ENCODE measurements at places on chromosomes 11 and 22.

DNA sequence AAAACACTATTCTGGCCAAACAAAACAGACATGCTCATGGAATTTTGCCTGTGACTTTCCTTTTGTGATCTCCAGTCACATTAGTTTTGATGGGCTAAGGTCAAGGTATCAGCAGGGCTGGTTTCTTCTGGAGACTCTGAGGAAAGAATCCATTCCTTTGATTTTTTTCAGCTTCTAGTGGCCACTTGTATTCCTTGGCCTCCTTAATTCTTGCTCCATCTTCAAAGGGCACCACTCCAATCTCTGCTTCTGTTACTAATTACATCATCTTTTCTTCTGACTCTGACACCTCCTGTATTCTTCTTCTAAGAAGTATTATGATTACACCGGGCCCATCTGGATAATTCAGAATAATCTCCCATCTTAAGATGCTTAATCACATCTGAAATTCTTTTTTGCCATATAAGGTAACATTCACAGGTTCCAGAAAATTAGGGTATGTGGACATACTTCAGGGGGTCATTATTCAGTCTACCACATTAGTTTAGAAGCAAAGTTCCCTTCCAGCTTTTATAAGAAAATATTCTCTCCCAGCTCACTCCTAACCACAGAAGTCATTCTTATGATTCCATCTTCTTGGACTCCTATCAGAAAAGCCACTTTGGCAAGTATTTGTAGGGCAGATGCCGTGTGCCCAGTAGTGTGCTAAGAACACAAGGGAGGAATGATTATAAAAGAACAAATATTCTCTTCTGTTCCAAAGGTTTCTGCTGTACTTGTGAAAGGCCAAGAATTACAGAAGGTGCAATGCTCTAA is 56.4 kb upstream of the FSHB start:
- DNase-seq, result peak; percentile 56

DNA sequence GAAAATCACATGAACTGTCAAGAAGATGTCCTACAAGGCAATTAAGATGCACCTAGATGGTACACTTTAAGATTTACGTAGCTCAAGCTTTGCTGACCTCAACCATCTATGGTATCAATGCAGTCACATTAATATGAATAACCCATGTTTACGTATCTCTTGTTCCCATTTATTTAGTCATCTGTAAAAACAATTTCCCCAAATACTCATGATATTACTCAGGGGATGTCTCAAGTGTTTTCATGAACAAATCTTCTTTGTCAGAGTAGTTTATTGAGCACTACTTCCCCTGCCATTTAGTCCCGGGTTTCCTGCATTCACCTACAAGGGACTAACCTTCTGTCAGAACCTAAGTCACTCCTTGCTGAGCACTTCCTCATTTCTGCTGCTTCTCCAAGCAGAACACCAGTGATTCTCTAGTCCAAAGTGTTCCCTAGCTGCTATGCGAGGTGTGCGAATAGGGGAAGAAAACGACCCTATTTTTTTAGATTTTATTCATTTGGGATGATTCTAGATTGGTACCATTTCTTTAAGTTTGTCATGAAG is 554.3 kb upstream of the LRRC4C start:
- DNase-seq, result no peak

DNA sequence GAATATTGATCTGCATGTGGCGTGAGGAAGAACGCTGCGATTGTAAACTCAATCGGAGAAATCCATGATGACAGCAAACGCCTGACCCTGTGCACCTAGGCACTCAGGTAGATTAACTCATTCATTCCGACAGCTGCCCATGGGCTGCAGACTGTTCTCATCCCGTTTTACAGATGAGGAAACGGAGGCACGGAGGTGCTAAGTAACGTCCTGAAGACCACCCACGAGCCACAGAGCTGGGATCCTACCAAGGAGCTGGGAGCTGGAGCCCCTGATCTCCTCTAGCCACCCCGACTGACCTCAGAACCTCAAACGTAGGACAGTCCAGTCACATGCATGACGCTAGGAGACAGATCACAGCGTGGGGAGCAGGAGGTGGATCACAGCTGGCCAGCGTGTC is 1092.7 kb downstream of the BRD1 start:
- no peak for DNase-seq

- DNase-seq, result no peak
These were observed 78.0 kb downstream of the TSPAN18 start for GRCh38 chr11:44804449-44805437.

DNA sequence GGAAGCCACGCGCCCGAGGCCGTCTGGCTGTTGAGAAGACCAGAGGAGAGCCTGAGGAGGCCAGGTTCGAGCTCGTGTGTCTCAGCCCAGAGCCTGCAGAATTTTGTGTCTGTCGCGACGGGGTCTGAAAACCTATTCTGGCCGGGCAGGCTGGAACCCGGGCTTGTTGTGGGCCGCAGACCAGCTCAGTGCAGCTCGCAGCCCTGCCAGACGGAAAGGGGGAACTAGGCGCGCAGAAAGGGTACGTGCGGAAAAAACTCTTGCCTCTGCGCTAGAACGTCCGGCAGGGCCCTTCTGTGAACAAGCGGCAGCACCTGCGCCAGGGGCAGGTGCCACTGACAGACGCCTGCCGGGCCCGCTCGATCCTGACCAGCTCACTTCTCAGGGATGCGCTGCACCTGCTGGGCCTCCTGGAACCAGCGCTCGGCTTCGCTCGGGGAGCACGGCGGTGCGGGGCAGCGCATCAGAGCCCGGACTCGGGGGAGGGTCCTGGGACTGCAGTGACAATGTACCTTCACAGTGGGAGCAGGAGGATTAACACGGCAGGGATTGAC is 409.3 kb downstream of the BRD1 start:
- DNase-seq, result no peak

DNA sequence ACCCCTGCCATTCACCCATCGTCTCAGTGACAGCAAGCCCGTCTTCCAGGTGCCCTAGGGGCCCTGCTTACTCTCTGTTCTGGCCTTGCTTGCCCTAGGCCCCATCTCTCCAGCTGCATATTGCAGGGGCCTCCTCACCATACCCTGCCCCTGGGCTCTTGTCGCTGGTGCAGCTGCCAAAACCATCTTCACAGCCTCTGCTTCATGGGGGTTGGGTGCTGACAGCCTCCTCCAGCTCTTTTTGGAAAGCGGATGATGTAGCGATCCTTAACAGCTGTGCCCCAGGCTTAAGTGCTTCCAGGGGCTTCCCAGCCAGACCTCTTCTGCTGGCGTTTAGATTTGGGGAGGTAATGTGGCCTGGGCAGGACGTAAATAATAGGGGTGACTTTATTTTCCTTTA is 61.2 kb upstream of the SUSD2 start:
- peak; percentile 95 for DNase-seq

GRCh38 chr11:117327567-117328374 is at the start of gene CEP164:
Gene CEP164 (plus strand): TSS chr11:117327854. CDS start chr11:117338587, 10,733 bp downstream.
- peak; percentile 83 for DNase-seq

DNA sequence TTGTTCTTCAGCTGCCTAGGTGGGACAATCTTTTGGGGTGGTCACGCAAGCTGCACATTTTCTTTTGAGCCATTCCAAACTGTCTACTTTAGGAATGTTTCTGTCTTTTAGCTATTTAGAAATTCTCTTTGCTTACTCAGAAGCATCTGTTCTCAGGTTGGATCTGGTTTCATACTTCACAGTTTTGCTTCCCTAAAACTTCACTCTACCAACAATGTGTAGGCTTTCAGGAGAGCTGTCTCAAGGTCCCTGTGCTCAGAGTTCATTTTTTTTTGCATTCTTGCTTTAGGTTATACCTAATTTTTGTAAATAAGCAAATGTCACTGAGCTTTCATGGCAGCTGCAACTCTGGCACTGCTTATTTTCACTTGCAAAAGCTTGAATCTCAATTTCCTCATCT is 36.7 kb downstream of the CCDC90B start:
- no peak for DNase-seq

GRCh38 chr11:61971248-61972111 is 4.0 kb upstream of the FTH1 start:
- no peak for DNase-seq

GRCh38 chr11:120147950-120148270 is 10.0 kb upstream of the TRIM29 start:
- no peak for DNase-seq

- no peak for DNase-seq
These were observed 134.1 kb downstream of the SLC17A6 start for GRCh38 chr11:22472306-22472705.

GRCh38 chr11:12599408-12600143 is 74.6 kb upstream of the TEAD1 start:
- peak; percentile 92 for DNase-seq

- no peak for DNase-seq
These were observed 56.7 kb upstream of the RCN1 start for GRCh38 chr11:32034149-32034548.

DNA sequence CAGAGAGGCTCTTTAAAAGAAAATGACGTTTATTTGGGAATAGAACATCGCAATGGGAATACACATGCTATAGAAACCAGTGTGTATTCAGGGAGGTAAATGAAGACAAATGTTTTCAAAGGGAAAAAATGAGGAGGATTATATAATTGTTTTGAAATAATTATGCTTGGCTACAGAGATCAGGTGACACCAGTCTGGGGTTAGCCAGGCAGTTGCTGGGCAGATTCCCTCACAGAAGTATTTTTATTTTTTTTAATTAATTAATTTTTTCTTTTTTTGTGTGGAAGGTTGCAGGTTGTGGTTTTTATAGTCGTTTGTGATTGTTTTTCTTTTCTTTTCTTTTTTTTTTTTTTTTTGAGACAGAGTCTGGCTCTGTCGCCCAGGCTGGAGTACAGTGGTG is 5.6 kb upstream of the STARD10 start:
- DNase-seq, result no peak

DNA sequence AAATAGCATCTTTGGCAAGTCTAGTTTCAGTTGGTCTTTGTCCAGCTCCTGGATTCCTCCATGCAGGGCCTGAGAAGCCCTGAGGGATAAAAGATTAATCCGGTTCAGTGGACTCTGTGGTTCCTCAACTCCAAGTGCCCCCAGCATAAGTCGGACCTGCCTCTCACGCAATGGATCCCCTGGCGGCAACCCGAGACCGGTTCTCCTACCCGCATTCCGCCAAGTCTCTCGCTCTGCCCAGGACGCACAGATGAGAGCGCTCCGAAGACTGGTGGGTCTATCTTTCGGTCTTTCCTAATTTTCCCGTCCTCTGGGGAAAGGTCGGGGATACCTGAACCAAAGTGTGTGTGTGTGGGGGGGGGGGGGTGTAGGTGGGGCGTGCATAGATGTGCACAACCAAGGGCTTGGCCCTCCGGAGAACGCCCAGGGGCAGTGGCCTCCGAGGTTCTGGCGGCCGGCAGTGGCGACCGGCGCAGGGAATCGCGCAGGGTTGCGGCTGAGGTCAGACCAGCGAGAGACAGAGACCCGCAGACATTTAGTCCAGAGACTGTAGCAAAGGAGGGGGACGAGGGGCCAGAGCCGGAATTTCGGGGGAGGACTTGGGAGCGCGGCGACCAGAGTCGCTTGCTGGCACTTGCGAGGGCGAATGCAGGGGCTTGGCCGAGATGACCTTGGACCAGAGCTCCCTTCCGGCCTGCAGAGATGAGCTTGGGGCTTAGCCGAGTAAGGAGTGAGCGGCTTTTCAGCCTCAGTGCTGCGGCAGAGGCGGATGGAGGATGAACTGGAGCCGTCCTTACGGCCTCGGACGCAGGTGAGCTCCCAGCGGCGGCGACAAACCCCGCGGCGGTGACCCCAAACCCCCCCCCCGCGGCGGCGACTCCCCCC is 712 bp upstream of the SLC2A11 start:
- DNase-seq, result peak; percentile 49

DNA sequence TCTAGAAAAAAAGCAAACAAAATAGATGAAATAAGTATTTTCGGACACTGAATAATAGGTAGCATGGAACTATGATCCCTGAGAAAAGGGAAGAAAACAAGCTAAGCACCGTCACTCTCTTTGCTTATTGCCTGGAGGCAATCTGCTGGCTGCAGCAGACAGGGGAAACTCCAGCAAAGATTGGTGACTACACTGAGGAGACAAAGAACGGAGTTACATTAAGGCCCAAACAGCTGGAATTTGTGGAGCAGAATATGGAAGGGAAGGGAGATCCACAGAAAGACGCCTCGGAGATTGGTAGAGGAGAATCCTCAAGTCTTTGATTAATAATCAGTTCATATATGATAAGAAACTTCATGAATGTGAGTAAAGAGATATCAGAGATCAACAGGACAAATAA is 150.2 kb downstream of the TYR start:
- DNase-seq, result no peak

- DNase-seq, result no peak
These were observed 1330.2 kb downstream of the LRRC4C start for GRCh38 chr11:40129266-40129665.

- DNase-seq, result no peak
These were observed 1.9 kb downstream of the SLC43A3 start for GRCh38 chr11:57424792-57425564.

DNA sequence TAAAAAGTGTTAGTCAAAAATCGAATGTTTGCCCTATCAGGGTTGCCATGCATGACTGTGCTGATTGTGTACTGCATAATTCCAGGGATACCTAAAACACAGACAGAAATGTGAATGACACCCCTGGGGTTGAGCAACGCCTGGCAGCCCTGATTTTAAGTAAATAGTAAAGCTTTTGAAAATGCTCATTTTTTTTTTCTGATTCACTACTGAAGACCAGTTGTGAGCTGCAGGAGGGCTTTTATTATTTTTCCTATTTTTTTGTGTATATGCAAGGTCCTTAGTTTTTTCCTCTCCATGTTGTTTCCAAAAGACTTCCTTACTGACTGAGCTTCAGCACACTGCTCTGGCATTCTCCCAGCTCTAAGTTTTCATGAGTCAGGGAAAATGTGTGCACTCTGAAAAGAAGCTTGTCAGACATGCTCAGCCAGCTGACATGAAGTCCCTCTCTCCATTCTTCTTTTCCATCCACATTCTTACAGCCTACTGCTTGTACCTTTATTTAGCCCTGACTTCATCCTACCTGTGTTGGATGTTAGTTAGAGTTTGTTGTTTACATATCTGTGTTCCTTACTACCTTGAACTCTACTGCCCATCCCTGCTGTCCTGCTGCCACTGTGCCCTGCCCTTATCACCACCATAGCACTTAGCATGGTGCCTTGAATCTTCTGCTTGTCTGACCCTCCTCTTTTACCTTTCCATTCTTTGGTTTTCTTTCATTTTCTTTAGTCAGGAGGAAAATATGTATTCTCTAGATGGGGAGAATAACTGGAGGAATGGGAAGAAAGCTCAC is 79.5 kb downstream of the HORMAD2 start:
- DNase-seq, result no peak

GRCh38 chr11:1231396-1232020 is 8.6 kb downstream of the MUC5B start:
- peak; percentile 26 for DNase-seq

- no peak for DNase-seq
These were observed 15.3 kb downstream of the RTL6 start for GRCh38 chr22:44482776-44483175.

DNA sequence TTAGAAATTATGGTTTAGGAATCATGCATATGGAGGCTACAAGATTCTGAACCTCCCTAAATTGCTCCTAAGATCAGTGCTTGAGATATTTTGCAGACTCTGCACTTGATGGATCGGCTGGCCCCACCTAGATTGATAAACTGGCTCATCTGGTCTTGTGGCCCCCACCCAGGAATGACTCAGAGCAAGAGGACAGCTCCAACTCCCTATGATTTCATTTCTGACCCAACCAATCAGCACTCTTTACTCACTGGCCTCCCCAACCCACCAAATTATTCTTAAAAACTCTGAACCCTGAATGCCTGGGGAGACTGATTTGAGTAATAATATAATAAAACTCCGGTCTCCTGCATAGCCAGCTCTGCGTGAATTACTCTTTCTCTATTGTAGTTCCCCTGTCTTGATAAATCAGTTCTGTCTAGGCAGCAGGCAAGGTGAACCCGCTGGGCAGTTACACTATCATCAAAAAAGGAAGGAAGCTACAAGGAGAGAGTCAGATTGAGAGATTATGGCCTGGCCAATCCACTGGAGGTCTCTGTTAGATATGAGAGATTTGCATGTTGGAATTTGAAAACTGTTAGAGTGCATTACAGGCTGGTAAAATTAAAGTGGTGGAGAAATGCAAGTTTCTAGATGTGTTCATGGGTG is 245.8 kb downstream of the CSNK2A3 start:
- DNase-seq, result no peak
